ENCODE measurements at places on chromosomes 5 and 9.

GRCh38 chr5:1280177-1281037 is 14.5 kb downstream of the TERT start:
- DNase-seq = no peak

DNA sequence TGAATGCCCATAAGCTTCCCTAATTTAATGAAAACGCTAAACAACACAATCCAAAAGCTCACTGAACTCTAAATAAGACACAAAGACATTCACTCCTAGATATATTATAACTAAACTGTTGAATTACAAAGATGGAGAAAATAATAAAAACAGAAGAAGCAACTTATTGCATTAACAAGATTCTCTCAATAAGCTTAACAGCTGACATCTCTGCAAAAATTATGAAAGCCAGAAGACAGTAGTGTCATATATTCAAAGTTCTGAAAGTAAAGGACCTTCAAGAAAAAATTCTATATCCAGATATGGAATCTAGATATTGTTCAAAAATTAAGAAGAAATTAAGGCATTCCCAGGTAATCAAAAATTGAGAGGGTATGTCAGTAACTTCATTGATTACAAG is 957.8 kb upstream of the TYRP1 start:
- no peak for DNase-seq

DNA sequence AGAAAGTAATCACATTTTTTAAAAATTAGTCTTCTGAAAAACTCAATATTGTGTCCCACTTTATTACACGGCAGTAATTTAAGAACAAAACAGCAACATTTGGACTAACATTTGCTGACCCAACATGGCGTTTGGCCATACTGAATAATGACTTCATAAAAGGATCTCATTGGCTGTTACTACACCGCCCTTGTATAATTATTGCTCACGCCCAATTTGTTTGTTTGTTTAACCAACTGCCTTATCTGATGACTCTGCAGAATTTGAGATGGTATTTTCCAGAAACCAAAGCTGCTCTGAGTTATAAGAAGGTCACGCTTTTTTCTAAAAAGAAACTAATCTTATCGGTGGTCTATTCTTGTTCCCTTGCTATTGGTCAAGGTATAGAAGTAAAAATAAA is 200.2 kb upstream of the TARS1 start:
- DNase-seq = no peak

DNA sequence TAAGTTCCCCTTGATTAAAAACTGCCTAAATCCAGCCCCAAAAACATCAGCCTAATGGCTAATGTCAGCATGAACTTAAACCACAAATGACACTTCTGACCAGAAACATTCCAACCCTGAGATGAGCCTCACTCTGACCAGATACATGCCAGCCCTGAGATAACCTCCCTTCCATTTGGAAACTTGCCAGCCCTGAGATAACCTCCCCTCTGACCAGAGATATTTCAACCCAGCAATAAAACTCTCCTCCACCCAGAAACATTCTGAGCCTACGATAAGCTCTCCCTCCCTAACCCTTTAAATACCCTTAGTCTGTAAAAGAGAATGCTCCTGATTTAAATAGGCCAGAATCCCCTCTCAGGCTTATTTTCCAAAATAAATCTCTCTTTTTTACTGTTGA is 1035.7 kb upstream of the NUDT12 start:
- no peak for DNase-seq

DNA sequence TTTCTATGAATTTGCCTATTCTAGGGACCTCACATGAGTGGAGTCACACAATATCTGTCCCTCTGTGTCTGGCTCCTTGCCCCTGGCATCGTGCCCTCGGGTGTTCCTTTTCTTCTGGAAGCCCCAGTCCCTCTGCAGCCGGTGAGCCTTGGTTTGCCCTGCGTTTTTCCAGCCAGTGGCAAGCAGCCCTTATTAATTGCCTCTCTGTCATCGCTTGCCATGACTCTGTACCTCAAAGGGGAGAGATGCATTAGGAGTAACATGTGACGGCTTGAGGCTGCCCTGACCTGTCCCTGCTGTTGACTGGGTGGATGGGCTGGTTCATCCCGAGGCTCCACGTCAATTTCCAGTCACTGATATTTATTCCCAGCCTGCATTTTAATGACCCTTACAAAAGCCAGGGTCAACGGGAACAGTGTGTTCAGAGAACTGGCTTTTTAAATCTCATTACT is 87.3 kb downstream of the CFAP90 start:
- no peak for DNase-seq

GRCh38 chr5:32708949-32709348 is 2.2 kb upstream of the NPR3 start:
- DNase-seq = peak; percentile 23

- DNase-seq = no peak
Measured at GRCh38 chr5:74194196-74194595, 446.3 kb downstream of the ENC1 start.

- DNase-seq = no peak
Measured at GRCh38 chr9:2453701-2454100, 167.9 kb upstream of the VLDLR start.

- no peak for DNase-seq
Measured at GRCh38 chr5:64685866-64686265, 4.4 kb upstream of the SHISAL2B start.

DNA sequence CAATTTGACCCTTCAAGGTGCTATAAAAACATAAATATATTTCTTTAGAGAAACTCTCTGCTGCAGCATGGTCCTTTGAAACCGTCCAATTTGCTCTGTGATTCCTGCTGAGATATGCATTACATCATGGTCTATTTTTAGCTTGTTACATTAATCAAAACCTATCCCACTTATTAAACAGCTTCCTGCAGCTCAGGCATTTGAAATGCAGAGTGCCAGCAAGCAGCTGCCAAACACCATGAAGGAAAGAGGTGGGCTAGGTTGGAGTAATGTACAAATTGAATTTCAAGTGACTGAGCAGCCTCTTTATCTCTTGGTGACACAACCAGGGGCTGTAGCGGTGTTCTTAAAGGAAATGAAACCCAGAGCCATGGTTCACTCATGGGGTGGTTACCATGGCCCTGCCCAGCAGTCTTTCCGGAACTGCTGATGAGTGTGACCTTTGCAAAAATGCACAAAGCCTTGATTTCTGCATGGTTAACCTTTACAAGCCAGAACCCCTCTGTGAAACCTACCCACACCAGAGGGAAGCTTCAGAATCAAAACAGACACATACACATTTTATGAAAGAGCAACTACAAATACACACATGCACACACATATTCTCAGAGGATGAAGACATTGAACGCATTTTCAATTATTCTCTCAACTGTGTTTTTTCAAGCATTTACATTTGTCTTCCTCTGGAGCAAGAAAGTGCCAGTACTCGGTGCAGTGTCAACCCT is 155.8 kb upstream of the ZNF608 start:
- DNase-seq = peak; percentile 64

GRCh38 chr5:36392186-36392585 is 90.5 kb upstream of the RANBP3L start:
- no peak for DNase-seq

DNA sequence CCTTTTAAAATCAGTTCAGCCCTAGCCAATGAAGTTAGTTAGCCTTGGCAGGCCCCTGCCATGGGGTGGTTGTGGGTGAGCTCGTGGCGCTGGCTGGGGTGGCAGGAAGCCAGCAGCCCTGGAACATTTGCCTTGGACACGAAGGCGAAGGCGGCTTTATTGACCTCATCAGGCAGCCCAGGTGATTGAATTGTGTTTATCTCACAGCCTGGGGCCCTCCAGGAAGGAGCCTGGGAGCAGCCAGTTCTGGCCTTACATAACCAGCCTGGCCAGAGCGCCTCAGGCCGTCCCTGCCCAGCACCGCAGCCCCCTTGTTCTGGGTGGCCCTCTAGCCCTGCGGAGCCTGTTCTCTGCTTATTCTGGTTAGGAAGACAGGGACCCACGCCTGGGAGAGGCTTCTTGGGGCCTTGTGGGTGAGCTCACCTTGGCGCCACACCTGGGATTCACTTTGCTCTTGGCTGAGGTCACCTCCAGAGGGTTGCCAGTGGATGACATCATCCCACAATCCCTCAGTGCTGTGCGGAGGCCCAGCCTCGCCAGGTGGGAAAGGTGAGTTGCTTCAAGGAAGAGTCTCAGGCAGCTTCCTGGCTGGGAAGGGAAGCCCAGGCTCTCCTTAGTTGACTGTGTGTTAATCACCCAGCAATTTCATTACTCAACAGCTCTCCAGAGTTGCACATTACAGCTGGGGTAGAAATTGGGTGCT is 54.4 kb upstream of the RPL26L1 start:
- DNase-seq = no peak

DNA sequence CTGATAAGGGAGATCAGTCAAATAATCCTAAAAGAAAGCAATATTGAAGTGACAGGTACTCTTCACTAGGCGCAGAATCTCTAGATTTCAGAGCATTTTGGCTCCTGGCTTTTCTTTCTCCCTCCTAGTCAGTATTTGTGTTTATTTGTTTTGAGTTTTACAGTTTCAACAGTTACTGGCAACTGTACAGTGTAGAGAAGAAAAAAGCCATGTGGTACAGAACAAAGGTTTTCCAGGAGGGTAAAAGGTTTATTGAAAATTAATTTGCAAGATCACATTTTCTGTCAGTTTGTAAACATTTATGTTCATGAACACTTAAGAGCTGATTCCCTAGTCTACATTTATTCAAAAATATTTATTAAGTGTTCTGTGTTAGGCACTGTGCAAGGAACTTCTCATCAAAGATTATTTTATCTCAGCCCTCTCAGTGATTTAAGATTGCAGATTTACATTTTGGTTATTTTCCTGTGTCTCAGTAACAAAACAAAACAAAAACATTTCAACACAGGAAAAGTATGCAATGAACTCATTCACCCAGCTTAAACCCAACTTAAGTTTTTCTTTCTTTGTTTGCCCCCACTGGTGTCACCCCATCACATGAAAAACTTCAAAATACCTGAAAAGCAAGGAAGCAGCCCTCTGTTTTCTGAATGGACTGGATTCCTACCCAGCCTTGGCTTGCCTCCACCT is 12.9 kb downstream of the MINAR2 start:
- DNase-seq = no peak

GRCh38 chr9:31415164-31415563 is 969.3 kb upstream of the ACO1 start:
- DNase-seq = no peak
